ENCODE measurements at places on chromosomes 6 and 20.

DNA sequence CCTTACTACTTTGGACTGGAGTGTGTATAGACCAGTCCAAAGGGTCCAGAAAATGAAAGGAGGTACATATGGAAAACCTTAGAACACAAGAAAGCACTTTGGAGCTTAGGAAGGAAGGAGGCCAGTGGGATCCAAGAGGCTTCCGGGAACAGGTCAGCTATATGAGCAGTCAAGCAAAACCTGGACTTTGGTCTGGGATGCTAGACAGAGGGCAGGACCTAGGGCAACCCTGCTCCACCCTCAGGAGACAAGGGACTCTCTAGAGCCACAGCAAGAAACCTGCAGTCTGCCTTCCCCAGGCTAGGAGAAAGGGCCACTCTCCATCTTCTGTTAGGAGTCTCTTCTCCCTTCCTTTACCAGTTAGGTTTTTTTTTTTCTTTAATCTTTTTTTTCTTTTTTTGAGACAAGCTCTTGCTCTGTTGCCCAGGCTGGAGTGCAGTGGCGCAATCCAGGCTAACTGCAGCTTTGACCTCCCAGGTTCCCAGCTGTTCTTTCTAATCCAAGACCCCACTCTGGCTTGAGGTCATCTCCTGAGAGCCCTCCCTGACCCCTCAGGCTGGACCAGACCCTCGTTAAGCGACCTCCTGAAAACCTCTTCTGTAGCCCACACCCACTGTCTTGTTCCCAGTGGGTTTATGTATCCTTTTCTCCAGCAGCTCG is 4.6 kb downstream of the KCNK5 start:
- DNase-seq, result no peak

GRCh38 chr6:16602035-16602434 is 159.2 kb downstream of the ATXN1 start:
- DNase-seq, result no peak

DNA sequence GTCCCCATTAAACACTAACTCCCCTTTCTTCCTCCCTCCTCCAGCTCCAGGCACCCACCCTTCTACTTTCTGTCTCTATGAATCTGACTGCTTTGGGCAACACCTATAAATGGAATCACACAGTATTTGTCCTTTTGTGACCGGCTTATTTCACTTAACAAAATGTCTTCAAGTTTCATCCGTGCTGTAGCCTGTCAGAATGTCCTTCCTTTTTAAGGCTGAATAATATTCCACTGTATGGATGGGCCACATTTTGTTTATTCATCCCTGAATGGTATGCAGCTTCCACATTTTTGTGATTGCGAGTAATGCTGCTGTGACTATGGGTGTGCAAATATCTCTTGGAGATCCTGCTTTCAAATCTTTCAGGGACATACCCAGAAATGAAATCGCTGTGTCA is 28.4 kb downstream of the BMP7 start:
- DNase-seq, result no peak

GRCh38 chr20:59961423-59961822 is 3.2 kb downstream of the CDH26 start:
- no peak for DNase-seq

DNA sequence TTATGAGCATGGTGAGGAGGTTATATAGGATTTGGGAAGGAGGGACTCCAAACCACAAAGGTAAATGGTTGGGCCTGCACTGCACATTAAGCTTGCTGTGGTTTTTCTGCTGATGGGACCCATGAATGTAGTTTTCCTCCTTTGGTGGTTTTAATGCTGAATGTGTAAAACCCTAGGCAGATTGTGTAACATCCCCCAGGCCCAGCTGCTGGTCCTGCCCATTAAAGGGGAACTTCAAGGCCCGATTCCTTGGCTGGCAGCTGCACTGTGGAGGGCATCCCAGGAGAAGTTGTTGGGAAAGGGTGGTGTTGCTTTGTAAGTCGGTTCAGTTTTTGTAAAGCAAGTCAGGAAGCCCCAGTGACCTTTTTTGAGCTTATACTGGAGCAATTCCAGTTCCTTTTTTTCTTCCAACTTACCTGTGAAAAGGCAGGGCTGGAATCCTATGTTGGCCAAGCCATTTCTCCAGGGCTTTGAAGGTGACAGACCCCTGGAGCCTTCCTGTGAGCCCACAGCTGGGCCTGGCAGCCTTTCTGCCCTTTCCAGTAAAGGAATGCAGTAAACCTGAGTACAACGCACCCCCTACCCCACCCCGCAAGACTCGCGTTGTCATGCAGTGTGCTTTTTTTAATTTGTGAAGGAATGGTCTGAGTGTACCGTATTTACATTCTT is 43.1 kb upstream of the NAA20 start:
- peak; percentile 79 for DNase-seq

DNA sequence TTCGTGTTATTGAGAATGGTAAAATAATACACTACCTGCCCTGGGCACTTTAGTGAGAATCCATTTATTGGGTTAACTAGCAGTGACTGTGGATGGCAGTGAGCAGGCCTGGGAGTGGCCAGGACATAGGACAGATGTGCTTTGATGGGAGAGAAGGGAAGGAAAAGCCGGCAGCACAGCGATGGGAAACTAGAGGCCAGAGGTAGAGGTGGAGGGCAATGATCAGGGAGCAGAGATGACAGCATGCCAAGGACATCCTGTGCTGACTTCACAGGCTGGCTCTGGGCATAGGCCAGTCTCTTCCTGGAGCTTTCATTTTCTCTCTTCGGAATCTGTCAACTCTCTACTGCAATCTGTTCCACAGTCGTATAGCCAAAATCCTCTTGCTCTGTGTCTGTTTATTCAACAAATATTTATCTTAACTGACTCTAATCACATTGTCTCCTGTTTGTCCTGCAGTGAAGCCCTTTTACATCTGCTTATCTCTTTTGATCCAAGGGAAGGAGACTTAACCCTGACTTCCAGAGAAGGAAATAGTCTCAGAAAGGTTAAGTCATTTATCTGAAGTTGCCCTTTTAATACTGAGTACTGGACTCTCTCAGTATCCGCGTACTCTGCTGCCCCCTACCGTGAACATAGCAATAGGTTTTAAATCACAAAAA is 18.4 kb upstream of the MMP24 start:
- DNase-seq, result peak; percentile 61

DNA sequence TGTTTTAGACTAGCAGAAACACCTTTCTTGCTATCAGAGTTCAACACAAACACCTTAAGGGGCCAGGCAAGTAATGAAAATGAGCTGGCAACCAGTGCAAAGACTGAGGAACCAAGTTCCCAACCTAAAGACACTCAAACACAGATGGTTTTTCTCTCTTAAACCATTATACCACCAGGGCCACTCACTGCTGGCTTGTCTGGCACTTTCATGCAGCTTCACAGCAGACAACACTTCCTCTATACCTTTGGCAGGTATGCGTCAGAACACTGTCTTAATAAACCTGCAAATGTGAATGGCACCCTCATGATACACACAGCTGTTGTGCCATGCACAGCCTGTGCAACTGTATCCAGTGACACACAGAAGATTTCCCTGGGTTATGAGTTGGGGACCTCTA is 41.6 kb downstream of the NFATC2 start:
- no peak for DNase-seq

DNA sequence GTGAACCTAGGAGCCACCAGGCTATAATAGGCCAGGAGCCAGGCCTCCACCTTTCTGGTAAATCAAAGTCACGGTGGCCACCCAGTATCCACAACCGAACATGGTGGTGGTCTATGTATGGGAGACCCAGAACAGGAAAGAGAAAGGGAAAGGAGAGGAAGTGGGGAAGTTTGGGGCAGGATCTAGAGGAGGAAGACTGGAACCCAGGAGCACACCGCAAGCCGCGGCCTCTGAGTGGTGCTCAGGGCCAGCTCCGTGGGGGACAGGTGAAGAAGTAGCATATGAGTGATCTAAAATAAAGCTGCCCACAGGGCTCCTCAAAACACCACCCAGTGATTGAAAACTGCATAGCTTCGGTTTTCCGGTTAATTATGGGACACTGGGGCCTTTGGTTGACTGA is 214.8 kb downstream of the ZDHHC14 start:
- DNase-seq, result no peak

DNA sequence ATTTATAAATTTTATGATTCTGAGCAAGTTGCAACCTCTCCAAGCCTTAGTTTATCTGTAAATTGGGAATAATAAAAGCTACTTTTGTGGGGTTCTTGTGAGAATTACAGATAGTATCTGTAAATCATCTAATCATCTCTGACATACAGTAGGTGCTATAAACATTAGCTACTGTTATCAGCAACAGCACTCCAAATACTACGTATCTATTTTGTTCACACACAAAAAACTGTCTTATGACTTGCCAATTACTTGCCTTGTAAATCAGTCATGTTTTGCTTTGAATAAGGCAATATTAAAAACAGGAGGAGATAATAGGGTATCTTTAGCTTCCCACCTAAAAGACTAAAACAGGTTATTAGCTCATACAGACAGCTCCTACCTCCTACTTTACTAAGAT is 36.7 kb downstream of the DTNBP1 start:
- DNase-seq, result no peak

- no peak for DNase-seq
Observed at GRCh38 chr20:21398109-21399004, 1.0 kb upstream of the NKX2-4 start.

GRCh38 chr20:21583486-21584168 is 69.8 kb upstream of the NKX2-2 start:
- no peak for DNase-seq

GRCh38 chr6:147782302-147782701 is 273.8 kb downstream of the SAMD5 start:
- no peak for DNase-seq

DNA sequence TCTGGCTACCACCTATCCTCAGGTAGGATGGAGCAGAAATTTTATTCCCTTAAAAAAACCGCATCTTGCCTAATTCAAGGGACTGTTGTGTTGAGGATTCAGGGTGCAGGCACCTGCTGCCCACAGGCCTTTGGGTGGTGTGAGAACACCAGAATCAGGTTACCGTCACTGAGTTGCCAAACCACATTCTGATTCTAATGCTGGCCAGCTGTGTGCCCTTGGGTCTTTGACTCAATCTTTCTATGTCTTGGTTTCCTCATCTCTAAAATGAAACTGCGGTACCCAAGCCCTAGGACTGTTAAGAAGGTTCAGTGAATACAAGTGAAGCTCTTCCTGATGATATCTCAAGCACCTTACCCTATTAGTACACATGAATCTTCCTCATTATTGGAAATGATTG is 827.3 kb downstream of the DHX35 start:
- DNase-seq, result no peak
